ENCODE measurements at places on chromosomes 16 and 17.

- no peak for DNase-seq
These were observed 24.8 kb upstream of the STH start for GRCh38 chr17:45973946-45974859.

GRCh38 chr16:52113533-52114183 lies 433.3 kb downstream of the TOX3 start:
- no peak for DNase-seq

- no peak for DNase-seq
These were observed 46.8 kb downstream of the MRPS23 start for GRCh38 chr17:57803021-57803420.

- no peak for DNase-seq
These were observed 61.1 kb upstream of the CIBAR2 start for GRCh38 chr16:85173146-85173980.

DNA sequence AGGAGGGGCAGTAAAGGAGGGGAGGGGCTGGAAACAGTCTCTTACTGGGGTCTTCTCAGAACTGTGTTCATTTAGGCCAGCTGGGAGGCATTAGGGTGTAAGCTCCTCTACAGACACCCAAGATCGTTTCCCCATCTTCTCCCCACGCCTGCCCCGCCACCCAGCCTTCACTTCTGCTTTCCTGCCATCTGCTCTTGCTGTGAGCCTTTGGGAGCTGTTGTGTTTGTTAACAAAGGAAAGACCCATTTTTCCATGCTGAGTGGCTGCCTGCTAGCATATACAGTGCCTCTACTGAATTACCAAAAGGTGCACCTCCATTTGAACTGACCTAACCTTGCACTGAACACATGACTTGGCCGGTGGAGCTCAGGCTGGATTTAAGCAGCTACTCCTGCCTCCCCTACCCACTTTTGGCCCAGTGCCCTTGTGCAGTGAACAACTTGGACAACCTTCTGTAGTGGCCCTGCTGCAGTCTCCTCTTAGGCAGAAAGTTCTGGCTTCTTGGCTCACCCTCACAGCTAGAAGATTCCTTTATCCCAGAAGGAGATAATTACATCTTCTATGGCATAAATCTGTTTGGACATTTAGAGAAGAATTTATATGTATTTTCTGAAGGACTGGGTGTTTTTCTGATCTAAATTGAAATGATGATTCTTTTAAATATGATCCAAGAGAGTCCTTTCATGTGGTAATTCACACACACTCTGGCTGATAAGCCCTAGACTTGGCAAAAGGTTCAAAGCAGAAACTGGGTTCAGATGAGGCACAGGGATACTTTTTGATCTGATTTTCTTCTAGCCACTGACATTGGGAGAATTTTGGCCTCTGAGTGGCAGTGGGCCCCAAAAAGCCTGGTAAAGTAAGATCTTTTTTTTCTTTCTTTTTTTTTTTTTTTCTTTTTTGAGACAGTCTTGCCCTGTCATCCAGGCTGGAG lies 81.9 kb upstream of the HNF1B start:
- DNase-seq = no peak

DNA sequence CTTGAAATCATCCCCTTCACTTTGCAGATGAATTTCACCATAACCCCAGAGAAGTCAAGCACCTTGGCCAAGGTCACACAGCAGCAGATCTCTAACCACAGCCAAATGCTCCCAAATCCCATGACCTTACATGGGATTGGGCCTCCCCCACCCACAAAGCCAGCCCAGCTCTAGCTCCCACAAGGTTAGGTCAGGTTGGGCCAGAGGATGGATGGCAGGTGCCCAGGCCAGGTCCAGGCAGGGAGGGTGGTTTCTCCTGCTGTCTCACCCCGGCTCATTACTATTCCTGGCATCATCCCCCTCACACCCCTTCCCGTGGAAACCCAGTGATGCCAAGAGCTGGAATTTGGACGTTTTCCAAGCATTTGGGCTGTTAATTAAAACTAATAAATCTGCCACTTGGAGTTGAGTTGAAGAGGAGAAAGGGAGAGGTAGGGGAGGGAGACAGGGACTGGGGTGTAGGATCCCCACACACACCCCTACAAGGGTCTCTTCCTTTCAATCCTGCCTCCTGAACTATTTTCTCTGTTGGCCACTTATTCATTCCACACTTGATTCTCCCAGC lies 181.6 kb downstream of the TMEM132E start:
- no peak for DNase-seq

GRCh38 chr17:30234964-30235363 lies 533 bp downstream of the SLC6A4 start:
- no peak for DNase-seq

GRCh38 chr16:19502395-19503131 lies 19.3 kb downstream of the GDE1 start:
- DNase-seq = peak; percentile 76

GRCh38 chr17:83123896-83124801 lies 44.7 kb downstream of the METRNL start:
- peak; percentile 7 for DNase-seq
